ENCODE measurements at places on chromosomes 13 and 19. TPM values are rescaled to one million over a fixed set of nuclear protein-coding genes. Genes with fewer than 3 reads are reported as not detected.

DNA sequence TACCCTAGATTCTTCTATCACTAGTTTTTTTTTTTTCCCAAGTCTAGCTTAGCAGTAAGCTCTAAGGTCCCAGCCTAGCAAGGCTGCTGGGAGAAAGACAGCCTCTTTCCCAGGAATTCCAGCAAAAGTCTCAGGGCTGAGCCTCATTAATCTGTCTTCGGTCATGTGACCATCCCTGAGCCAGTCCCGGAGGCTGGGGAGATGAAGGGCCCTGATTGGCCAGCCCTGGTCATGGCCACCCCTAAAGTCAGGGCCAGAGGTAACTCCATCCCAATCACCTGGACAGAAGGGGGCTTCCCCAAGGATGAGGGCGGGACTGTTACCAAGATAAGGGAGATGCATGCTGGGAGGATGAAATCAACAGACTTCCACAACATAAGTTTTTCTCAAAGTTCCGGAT is 43.3 kb downstream of the CCNE1 start:
- H3K27ac ChIP-seq = no peak overlapping the region
- H3K36me3 ChIP-seq = no peaks in the 10 kb centered on the region
- peaks cover 5% of the 10 kb centered on the region for H3K27me3 ChIP-seq
- H3K4me1 ChIP-seq = peaks cover 2% of the 10 kb centered on the region

GRCh38 chr19:18856385-18857126 is 24.8 kb downstream of the UPF1 start:
- no peak overlapping the region for H3K27ac ChIP-seq
- no peaks in the 10 kb centered on the region for H3K36me3 ChIP-seq
- DNase-seq = no peak

Gene KLF1
- polyA plus RNA-seq = 0.45 TPM

DNA sequence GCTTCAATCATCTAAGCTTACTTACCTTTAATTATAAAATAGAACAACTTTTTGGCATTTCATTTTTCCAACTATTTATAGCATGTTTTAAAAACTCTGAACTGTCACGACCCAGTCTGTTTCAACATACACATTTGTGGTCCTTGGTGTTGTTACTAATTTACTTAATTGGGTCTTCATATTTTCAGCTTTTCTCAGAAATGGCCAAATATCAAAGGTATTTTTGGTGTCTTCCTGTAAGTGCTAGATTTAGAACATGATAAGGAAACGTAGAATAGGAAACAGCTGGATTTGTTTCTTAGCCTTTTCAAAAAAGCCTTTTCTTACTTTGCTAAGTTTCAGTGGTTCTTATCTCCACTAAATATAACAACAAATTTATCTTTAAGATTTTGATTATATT is 11.4 kb downstream of the LPAR6 start:
- peak overlapping the region; percentile 65 for H3K4me3 ChIP-seq
- H3K27me3 ChIP-seq = no peaks in the 10 kb centered on the region
- no peak for DNase-seq

Gene RASIP1
- 0.26 TPM for polyA plus RNA-seq

DNA sequence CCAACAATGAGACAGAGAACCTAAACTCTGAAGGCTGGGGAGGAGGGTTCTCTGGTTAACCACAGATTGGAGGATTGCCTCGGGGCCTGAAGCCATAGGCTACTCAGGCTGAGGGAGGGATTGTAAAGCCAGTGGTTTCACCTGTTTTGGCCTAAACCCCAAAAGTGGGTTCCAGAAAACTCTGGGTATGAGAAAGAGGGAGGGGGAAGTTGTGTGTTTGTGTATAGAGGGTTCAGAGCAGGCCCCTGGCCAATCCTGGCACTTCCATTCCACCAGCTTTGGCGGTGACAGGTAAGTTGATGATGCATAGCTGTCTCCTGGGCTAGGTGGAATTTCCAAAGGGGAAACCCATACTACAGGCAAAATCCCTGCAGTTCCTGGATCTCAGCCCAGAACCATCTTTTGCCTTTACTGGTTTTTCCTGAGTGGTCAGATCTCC is 13.5 kb upstream of the CCDC97 start:
- peak overlapping the region; percentile 14 for H3K4me3 ChIP-seq
- peak overlapping the region; percentile 97 for H3K27ac ChIP-seq
- DNase-seq = no peak
- peaks cover 97% of the 10 kb centered on the region for H3K36me3 ChIP-seq

DNA sequence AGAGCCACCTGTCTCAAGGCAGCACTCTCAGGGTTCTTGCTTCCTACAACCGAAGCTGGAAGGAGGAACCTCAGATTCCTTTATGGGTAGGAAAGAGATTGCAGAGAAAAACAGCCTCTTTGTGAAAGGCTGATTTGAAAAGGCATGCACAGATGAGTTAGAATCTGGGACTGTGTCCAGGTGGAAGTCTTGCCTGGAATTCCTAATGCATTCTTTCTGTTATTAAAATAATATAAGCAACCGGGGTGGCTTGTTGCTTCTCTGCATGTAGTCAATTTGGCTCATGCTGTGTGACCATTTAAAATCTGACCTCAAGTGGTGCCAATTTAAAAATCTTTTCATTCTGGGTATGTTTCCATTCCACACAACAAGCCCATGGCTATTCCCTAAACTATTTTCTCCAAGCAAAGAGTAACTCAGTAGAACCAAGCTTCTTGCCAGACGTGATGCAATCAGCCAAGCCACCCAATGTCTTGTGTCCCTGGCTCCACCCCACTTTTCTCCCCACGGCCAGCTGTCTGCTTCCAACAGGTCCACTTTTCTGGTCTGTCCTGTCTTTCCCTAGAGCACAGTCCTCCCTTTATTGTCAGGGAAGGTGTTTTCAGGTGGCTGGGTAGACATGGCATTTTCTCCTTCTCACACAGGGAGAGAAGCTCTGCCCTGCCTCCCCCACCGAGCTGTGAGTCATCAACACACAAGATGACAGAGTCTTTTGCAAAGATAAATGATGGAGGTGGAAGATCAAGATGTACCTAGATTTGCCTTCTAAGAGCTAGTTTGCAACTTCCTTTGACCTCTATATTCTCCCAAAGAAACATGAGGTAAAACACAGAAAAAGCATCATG is 394.3 kb downstream of the FOXO1 start:
- no peaks in the 10 kb centered on the region for H3K27me3 ChIP-seq
- H3K4me3 ChIP-seq = peak overlapping the region; percentile 26
- H3K27ac ChIP-seq = peak overlapping the region; percentile 76
- DNase-seq = no peak
- no peaks in the 10 kb centered on the region for H3K36me3 ChIP-seq

Gene LRRC63
- polyA plus RNA-seq = 0.23 TPM

- no peaks in the 10 kb centered on the region for H3K4me1 ChIP-seq
- H3K36me3 ChIP-seq = no peaks in the 10 kb centered on the region
- H3K27ac ChIP-seq = no peak overlapping the region
- no peaks in the 10 kb centered on the region for H3K27me3 ChIP-seq
- no peak overlapping the region for H3K4me3 ChIP-seq
These were observed 88.2 kb upstream of the TSC22D1 start for GRCh38 chr13:44664308-44664707.

- no peak overlapping the region for H3K4me3 ChIP-seq
- H3K36me3 ChIP-seq = peaks cover 7% of the 10 kb centered on the region
- DNase-seq = no peak
- no peaks in the 10 kb centered on the region for H3K27me3 ChIP-seq
- peak overlapping the region; percentile 90 for H3K27ac ChIP-seq
- peaks cover 21% of the 10 kb centered on the region for H3K4me1 ChIP-seq
These were observed 21.5 kb upstream of the GARRE1 start for GRCh38 chr19:34232566-34233481.

DNA sequence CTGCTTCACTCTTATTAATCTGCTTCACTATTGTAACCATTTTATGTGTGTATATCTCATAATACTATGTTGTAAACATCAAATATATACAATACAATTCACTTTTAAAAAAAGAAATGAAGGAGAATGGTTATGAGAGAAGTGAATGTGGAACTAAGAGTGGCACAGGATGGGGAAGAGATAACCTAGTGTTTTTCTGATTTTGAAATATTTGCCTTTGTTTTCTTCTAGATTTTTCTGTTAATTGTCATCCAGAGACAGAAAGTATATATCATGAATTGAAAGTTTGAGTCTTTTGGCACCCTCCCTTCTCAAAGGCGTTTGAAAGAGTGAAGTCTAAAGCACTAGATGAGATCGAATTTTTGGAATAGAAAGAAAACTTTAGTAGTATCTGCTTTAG is 2.8 kb downstream of the DNAJC3 start:
- no peak for DNase-seq
- no peak overlapping the region for H3K27ac ChIP-seq
- H3K27me3 ChIP-seq = no peaks in the 10 kb centered on the region
- H3K36me3 ChIP-seq = peaks cover 23% of the 10 kb centered on the region
- peaks cover 80% of the 10 kb centered on the region for H3K4me1 ChIP-seq
- peak overlapping the region; percentile 43 for H3K4me3 ChIP-seq

Gene DAND5
- not detected for polyA plus RNA-seq

Gene CYP2F1
- polyA plus RNA-seq = not detected

DNA sequence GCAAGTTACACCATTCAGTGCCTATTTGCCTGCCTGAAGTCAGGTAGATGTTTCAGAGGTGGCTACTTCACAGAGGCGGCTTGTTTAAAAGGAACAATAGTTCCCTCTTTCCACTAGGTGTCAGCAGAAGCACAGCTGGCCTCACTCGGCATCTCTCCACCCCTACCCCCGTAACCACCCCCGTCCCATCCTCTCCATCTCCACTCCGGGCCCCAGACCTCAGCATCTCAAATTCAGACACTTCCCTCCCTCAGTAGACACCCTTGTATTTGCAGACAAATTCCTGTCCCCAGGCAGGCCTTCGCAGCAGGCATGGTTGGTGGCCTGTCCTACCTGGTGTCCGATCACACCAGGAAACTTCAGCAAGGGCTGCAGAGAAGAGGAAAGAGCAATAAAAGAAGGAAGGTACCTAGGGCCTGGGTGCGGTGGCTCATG is 9.1 kb upstream of the DPP9 start:
- peak overlapping the region; percentile 10 for H3K4me3 ChIP-seq
- no peak overlapping the region for H3K27ac ChIP-seq
- H3K36me3 ChIP-seq = no peaks in the 10 kb centered on the region
- peak; percentile 66 for DNase-seq
- H3K27me3 ChIP-seq = peaks cover 4% of the 10 kb centered on the region

GRCh38 chr19:8517551-8518442 is 3.8 kb upstream of the ZNF414 start:
- H3K4me3 ChIP-seq = peak overlapping the region; percentile 76
- peak overlapping the region; percentile 94 for H3K27ac ChIP-seq
- no peaks in the 10 kb centered on the region for H3K36me3 ChIP-seq
- H3K4me1 ChIP-seq = peaks cover 55% of the 10 kb centered on the region

- H3K4me1 ChIP-seq = no peaks in the 10 kb centered on the region
- no peak overlapping the region for H3K27ac ChIP-seq
- H3K36me3 ChIP-seq = no peaks in the 10 kb centered on the region
- no peak overlapping the region for H3K4me3 ChIP-seq
- no peak for DNase-seq
These were observed 1017.4 kb downstream of the EFNB2 start for GRCh38 chr13:105518086-105518485.

- no peak overlapping the region for H3K4me3 ChIP-seq
- no peak for DNase-seq
- H3K27me3 ChIP-seq = no peaks in the 10 kb centered on the region
- no peak overlapping the region for H3K27ac ChIP-seq
- H3K36me3 ChIP-seq = peaks cover 3% of the 10 kb centered on the region
- peaks cover 37% of the 10 kb centered on the region for H3K4me1 ChIP-seq
These were observed 23.4 kb downstream of the PAK4 start for GRCh38 chr19:39148939-39149529.

DNA sequence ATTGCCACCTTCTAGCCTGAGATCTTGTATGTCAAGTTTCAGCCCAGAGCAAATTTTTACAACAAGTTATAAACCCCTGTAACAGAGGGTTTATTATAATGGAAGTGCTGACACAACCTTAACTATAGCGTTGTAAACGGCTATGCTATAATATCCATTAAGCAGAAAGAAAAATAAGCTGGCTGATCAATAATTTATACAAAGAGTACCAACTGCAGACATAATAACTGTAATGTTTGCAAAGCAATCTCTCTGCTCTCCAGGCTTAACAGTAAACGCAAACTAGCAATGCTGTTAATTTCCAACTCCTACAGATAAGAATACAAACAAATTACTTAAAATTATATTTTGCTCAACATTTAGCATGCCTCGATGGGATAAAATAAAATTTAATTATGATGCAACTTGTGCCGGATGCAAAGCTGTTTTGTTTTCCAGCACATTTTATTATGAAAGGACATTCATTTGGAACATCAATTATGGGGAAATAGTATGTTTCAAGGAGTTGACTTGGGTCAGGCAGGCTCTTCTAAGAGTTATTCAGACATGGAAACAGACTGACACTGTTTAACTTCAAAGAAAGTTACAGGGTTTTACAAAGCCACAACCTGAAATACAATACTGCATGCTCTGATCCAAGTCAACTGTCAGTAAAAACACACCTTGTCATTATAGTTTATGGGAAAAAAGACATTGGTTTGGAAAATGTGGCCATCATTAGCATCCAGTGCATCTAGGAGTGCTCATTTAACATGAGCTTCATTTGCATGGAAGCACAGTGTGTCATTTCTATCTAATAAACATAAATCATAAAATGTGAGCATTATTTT is 6.6 kb upstream of the DACH1 start:
- no peaks in the 10 kb centered on the region for H3K36me3 ChIP-seq
- DNase-seq = no peak
- no peaks in the 10 kb centered on the region for H3K4me1 ChIP-seq
- H3K27ac ChIP-seq = no peak overlapping the region

DNA sequence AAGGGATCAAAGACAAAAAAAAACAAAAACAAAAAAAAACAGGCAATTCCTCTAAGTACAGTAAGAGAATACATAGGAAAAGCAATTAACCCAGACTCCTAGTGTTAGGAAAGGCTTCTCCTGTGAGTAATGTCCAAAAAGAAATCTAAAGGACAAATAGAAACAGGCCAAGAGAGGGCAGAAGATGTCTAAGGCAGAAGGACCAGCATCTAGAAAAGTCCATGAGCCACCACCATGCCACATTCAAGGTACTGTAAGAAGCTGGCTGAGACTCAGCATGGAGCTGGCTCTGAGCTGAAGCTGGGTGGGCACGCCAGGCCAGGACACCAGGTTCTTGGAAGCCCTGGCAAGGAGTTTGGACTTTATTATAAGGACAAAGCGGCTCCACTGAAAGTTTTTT is 118.1 kb upstream of the FRY start:
- H3K4me3 ChIP-seq = no peak overlapping the region
- DNase-seq = no peak
- no peaks in the 10 kb centered on the region for H3K4me1 ChIP-seq
- H3K36me3 ChIP-seq = no peaks in the 10 kb centered on the region
- H3K27ac ChIP-seq = no peak overlapping the region

DNA sequence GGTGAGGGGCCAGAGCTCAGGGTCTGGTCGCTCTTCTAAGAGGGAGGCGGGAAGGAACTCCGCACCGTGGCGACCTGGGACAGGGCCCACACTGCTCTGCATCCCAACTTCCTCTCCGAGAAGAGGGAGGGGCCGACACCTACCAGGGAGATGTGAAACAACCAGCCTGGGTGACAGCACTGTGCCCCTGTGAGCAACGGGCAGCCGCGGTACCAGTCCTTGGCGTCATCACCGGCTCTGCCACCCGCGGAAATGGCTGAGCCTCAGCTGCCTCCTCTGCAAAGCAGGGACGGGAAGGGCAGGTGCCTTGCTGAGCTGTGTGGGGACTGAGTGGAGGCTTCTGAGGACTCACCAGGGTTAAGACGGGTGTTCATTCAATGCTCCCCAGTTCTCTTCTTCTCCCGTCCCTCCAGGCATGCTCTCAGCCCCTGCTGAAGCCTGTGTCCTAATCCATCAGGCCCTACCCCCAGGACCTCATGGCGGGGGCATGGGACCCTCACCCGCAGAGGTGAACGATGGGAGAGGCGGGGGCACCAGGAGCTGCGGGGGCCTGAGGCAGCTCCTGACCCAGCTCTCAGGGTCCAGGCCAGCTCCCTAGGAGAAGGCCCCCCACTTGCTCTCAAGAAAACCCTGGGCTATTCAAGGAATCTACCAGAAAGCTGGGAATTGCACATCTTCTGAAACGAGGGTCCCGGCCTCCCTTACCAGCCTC is 9.3 kb downstream of the ZNF787 start:
- H3K4me1 ChIP-seq = peaks cover 80% of the 10 kb centered on the region
- peak overlapping the region; percentile 38 for H3K4me3 ChIP-seq
- DNase-seq = peak; percentile 28

All from naive thymus-derived CD8-positive, alpha-beta T cell (primary cell).